ENCODE measurements at places on chromosomes 5 and 9.

- no peak for DNase-seq
These were observed 2.6 kb downstream of the CLTB start for GRCh38 chr5:176413709-176414191.

- no peak for DNase-seq
These were observed 87.4 kb downstream of the ZNF608 start for GRCh38 chr5:124658867-124659557.

GRCh38 chr9:124800306-124801259, 23.6 kb downstream of the OLFML2A start:
- DNase-seq, result no peak

- DNase-seq, result no peak
These were observed 4.1 kb downstream of the SLC23A1 start for GRCh38 chr5:139378941-139379361.

DNA sequence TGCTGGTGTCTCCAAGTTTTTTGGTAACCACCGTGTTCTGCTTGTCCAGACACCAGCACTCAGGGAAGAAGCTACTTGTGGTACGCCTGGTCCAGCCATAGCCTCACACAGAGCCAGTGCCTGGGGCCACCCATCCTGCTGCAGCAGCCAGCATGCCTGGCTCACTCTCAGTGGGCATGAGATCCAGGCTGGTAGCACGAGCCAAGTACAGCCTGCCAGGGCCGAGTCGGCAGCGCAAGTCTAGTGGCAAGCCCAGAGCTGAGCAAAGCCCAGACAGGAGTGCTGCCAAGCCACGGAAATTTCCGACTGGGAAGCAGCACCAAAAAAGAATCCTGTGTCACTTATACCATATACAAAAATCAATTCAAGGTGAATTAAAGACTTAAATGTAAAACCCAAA, 36.3 kb upstream of the FBXL17 start:
- no peak for DNase-seq

GRCh38 chr5:87116825-87117512, 150.7 kb upstream of the RASA1 start:
- DNase-seq, result no peak

- DNase-seq, result no peak
These were observed 29.9 kb downstream of the FYB1 start for GRCh38 chr5:39189292-39189955.

DNA sequence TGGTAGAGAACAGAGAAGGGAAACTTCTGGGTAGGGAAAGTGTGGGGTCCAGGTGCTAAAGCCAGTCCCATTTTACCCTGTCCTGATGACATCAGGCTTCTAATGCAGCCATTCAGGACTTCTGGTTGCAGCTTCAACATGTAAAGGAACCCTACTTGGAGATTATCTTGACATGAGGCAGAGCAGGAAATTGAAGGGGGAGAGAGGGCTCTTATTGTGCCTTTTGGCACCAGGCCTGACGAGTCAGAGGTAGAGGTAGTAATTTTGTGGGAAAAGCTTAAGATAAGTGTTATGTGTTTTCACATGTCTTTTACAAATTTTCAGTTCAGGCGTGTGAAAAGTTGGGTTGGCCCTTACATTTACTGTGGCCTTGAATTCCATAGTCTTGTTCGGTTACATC, 102.4 kb upstream of the APC start:
- DNase-seq, result no peak

DNA sequence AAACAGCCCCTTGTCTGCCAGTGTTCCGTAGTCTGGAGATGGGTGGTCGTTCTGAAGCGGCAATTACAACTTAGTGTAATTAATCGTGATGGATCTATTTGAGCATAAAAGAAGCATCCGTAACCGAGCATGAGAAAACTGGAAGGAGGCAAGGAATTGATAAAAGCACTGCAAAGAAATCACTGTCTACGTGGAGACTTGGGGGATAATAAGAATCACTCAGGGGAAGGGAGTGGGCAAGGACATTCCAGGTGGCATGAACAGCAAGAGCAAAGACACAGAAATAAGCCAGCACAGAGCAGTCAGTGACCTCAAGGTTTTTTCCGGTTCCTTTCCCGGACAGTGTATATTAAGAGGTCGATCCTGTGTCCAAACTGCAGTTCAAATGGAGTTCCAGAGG, 35.0 kb downstream of the TLR4 start:
- DNase-seq, result no peak

- DNase-seq, result no peak
These were observed 65.3 kb downstream of the MARCHF3 start for GRCh38 chr5:126965061-126965475.

- DNase-seq, result no peak
These were observed 243.5 kb downstream of the MAST4 start for GRCh38 chr5:66839636-66840185.

DNA sequence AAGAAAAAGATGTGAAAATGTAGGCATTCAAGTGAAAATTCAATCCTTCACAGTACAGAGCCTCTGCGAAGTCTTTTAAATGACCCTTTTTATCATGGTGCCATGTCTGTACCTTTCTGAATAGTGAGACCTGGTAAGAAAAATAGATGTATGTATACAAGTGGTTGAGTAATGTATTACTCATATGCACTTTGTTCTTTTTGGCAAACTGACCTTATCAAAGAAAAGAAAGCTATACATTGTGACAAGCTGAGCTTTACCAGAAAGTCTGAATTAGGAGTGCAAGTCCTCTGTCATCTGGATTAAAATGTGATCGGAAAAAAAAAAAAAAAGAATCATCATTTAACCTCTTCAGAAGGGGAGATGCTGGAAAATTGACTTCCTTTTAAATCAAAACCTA, 356.4 kb upstream of the CCNH start:
- no peak for DNase-seq

DNA sequence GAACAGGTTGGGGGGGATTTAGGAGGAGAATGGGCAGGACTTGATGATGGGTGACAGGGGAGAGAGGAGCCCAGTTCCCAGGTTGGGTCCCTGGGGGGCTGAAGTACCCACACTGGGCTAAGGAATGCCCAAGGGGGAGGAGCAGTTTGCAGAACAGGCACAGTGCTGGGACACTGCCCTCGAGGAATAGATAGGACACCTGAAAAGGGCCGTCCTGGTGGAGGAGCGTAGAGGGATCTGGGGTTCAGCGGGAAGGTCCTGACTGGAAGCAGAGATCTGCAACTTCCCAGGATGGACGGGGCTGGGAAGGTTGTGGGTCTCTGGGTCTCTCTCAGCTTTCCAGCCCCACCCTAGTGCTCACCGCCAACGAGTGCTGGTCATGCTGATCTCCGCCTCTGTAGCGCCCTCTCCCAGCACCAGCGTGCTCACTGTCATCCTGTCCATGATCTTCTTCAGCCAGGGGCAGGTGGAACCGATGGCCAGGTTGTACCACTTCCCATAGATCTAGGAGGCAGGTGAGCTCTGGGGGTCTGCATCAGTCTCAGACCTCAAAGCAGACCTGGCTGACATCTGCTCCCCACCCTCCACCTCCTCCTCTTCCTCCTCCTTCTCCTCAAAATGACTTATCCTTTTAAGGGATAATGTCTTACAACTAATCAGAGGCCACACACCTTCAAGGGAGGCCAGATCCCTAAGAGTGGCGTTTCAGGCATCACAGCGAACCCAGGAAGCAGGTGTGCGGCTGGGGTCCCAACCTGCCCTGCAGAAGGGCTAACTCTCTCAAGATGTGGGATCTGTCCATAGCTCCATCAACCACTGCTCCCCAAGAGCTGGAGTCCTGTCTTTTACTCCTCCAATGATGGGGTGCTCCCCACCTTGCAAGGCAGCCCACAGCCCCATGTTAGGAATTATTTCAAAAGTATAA, 1.6 kb downstream of the AMBP start:
- DNase-seq, result no peak

- no peak for DNase-seq
These were observed 2039.1 kb upstream of the CDH9 start for GRCh38 chr5:29077451-29077850.

- no peak for DNase-seq
These were observed 425 bp upstream of the NFX1 start for GRCh38 chr9:33289936-33290246.

- DNase-seq, result no peak
These were observed 123.2 kb downstream of the DOCK2 start for GRCh38 chr5:169760229-169760628.

Data from T-helper 22 cell (primary cell).